Activated T-helper 1 cell treated with anti-CD3 and anti-CD28 coated beads, Interleukin-2, amount 50 U/mL, for 16 hours (primary cell): ENCODE measurements at places on chromosomes 12 and 14.

DNA sequence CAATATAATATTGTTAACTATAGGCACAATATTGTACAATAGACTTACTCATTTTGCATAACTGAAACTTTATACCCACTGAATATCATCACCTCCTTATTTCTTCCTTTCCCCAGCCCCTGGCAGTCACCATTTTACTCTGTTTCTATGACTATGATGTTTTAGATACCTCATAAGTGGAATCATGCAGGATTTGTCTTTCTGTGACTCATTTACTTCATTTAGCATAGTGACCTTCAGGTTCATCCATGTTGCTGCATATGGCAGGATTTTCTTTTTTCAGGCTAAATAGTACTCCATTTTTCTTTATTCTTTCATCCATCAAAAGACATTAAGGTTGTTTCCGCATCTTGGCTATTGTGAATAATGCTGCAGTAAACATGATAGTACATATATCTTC, 18.9 kb downstream of the USP15 start:
- no peak for DNase-seq

DNA sequence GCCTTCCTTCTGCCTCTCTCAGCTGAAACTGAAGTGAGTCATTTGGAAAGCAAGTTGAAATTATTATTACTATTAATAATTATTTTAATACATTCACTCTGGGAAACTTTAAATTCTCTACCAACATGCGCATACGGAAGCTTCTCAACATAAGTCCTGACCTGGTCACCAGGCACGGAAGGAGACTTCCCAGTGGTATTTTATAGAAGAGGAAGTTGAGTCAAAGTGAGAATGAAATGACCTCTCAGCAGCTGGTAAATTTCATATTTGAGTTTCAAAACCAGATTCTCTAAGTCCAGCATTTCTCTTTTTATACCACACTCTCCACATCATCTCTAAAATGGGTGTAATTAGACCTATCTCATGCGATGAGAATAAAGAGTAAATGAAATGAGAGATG, 747.4 kb downstream of the VRK1 start:
- no peak for DNase-seq

- no peak for DNase-seq
These were observed 46.2 kb downstream of the WIF1 start for GRCh38 chr12:65074932-65075331.

DNA sequence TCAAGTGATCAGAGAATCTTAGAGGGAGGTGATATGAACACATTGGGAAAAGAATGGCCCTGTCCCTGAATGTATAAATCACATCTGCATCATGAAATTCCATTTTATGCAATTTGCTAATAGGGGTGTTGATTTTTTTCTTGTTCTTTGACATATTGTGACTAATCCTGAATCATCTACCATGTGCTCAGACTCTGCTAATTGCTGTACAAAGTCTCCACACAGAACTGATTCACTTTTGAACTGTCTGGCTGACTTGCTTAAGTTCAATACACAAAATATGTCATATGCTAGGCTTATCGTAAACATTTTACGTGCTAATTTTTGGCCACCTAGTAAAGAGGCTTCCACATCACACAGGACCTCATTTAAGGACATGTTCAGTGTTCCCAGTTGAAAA, 2.6 kb downstream of the TMEM132D start:
- no peak for DNase-seq

DNA sequence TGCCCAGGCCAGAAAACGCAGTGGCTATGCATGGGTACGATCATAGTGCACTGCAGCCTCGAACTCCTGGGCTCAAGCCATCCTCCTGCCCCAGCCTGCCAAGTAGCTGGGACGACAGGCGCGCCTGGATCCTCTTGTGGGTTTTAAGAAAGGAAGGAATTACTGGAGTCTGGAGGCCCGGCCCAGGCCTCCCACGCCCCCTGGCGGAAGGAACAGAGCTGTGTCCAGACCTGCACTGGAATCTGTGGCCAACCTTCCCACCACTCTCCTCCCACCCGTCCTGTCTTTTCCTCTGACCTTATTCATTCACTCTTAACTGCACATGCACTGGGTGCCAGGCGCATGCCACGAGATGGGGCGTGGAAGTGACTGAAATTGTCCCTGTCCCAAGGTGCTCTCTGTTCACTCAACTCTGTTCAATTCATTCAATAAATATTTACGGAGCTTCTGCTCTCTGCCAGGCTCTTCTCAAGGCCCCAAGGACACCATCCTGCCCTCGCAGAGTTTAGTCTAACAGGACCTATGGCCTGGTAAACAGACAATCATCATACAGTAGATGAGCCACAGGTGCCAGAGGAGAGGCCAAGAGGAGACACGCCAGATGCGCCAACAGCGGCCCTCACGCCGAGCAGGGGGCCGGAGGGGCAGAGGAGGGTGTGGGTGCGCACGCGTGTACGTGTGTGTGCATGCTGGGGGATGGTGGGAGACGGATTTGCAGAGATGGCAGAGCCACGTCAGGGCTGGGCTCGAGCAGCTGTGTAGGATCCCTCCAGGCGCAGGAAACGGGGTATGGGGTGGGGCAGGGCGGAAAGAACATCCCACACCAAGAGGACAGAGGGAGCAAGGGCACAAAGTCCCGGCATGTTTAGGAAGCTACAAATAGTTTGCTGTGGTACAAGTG, 13.7 kb upstream of the TMEM106C start:
- DNase-seq = peak; percentile 27

- DNase-seq = peak; percentile 8
These were observed 91.4 kb downstream of the SETD3 start for GRCh38 chr14:99389174-99389826.

- DNase-seq = no peak
These were observed 1141.2 kb upstream of the TMEM132C start for GRCh38 chr12:127125607-127126259.

GRCh38 chr14:105267820-105268548, 19.7 kb downstream of the BTBD6 start:
- no peak for DNase-seq

DNA sequence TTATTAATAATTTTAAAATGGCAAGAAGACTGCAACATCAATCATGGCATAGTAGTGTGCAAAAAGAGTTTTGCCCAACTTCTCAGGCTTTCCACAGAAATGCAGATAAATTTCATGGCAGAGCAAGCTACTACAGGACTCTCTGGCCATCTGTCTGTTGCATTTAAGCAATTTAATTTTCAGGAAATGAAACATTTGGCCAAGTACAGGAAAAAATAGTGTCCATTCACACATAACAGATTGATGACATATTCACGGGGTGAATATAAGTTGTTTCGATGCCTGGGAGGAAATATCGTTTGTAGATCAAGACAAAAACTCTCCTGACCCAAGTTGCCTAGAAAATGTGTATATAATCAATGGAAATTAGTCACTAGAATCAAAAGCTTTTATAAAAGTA, 324.0 kb downstream of the PRKD1 start:
- no peak for DNase-seq
